Stimulated activated CD4-positive, alpha-beta T cell treated with anti-CD3 and anti-CD28 coated beads, Interleukin-1b, Interleukin-23, amount 100 ng/mL, for 1 hour (primary cell): ENCODE measurements at places on chromosomes 5 and 9.

DNA sequence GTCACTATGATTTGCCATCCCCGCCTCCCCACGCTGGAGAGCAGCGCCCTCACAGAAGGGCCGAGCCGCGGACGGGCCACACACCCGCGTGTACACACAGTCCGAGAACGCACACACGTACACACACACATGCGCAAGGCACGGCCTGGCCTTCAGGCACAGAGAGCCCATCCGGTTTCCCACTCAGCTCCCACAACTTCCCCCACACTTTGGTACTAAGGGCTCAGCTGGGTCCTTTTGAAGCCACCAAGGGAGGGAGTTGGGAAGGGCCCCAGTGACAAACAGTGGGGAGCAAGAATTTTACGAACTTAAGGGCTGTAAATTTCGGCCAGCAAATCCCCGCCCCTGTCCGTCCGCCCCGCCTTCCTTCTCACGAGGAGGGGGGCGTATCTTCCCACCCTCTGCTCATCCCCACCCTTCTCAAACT, 133.3 kb upstream of the HAND1 start:
- DNase-seq, result no peak

GRCh38 chr5:143521846-143522400, 118.4 kb upstream of the NR3C1 start:
- DNase-seq, result no peak

GRCh38 chr5:171288066-171288465, 21.0 kb upstream of the TLX3 start:
- DNase-seq, result no peak

GRCh38 chr5:52597625-52598024, 190.1 kb upstream of the ITGA1 start:
- no peak for DNase-seq

DNA sequence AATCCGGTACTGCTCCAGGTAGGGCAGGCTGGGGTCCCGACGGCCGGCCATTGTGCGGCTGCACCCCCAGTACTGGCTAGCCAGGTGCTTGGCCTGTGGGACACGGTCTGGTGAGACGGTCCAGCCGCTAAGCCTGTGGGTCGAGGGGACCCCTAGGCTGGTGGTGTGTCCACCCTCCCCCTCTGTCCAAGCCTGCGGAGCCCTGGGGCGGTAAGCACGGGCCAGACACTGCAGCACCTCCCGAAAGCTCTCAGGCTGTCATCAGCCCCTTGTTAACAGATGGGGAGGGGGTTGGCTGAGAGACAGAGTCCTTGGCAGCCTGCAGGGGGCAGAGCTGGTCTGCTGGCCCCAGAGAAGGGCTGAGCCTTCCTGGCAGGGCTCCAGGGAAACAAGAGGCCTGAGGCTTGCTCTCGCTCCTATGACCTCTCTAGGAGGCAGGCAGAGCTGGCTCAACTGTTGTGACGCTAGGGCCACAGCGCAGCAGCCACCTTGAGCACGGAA, 11.8 kb upstream of the MRNIP start:
- no peak for DNase-seq

DNA sequence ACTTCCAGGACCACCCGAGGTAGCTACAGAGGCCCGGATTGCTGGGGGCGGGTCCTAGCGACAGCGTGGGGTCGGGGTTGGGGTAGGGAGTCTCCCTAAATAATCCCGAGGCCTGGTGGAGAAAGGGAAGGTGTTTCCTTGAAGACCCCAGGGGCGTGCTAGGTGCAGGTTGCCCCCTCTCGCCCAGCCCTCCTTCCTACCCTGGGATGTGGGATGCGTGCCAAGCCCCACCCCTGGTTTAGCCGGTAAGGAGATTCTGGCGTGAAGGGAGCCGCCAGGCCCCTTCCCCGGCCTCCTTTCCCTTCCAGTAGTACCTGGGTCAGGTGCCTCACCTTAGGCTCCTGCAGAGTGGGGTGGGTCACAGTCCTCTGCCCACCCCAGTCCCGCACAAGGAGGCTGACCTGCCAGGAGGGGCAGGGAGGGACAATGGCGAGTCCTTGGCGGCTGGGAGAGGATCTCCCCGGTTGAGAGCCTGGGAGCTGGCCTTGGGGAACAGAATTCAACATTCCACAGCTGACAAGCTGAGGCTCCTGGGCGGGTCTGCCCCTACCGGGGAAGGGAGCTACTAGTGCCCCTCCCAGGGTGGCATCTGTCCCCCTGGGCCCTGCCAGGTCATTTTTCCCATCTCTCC, 674 bp downstream of the TSPAN17 start:
- no peak for DNase-seq

GRCh38 chr9:17018540-17019196, 116.2 kb upstream of the CNTLN start:
- DNase-seq, result no peak

GRCh38 chr9:5459289-5459829, 9.0 kb downstream of the CD274 start:
- DNase-seq, result no peak

- no peak for DNase-seq
Observed at GRCh38 chr5:78376315-78376714, 15.9 kb downstream of the SCAMP1 start.

- DNase-seq, result no peak
Observed at GRCh38 chr9:93536874-93537273, 39.5 kb upstream of the PHF2 start.

GRCh38 chr5:179906795-179907555, 722 bp downstream of the TBC1D9B start:
- no peak for DNase-seq

DNA sequence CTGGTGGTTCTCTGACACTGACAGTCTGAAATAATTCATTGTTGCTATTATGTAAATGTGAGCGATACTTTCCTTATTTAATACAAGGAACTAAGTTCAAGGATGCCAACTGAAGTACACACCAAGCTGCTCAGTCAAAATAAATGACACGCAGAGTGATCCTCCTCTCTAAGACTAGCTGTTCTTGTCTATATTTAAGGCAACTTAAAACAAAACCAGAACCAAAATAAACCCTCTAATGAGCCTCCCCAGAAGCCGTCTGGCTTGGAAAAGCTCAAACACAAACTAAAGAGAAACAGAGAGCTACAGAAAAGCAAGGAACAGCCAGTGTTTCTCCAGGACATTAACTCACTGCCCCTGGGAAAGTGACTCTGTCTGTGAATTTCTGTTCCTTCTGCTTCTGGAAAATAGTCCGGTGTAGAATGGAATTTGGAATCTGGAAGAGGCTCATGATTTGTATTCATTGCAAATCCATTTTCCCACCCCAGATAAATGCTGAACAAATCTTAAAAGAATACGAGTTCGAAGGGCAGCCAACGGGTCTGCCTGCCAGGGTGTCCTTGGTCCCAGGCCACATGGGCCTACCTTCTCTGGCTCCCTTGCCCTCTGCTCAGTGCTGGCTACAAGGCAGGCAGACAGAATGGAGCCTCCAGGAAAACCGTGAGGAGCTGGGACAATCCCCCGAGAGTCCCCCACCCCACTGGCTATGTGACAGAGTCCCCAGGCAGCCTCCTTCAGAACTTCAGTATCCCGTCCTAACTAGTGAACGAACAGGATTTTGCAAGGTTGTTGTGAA, 14.8 kb downstream of the GGTA1 start:
- no peak for DNase-seq

GRCh38 chr5:173719731-173720082, 103.3 kb upstream of the BOD1 start:
- DNase-seq, result no peak

DNA sequence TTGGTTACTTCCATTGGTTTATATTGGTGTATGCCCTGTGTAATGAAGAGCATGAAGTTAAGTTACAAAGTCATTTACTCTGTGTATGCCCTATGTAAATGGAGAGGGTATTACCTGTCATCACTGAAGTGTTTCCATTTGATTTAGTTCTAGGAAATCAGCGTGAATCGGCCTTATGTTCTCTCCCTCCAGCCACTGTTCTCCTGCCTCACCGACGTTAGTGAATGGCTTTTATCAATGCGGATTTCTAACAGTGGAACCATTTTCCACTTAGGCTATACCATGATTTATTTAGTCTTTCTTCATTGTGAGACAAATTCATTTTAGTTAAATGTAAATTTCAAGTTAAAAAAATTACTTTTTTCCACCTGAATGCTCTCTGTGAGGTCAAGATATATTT, 327.0 kb upstream of the ADCY2 start:
- DNase-seq, result no peak

GRCh38 chr5:64606926-64607325, 83.4 kb upstream of the SHISAL2B start:
- no peak for DNase-seq

DNA sequence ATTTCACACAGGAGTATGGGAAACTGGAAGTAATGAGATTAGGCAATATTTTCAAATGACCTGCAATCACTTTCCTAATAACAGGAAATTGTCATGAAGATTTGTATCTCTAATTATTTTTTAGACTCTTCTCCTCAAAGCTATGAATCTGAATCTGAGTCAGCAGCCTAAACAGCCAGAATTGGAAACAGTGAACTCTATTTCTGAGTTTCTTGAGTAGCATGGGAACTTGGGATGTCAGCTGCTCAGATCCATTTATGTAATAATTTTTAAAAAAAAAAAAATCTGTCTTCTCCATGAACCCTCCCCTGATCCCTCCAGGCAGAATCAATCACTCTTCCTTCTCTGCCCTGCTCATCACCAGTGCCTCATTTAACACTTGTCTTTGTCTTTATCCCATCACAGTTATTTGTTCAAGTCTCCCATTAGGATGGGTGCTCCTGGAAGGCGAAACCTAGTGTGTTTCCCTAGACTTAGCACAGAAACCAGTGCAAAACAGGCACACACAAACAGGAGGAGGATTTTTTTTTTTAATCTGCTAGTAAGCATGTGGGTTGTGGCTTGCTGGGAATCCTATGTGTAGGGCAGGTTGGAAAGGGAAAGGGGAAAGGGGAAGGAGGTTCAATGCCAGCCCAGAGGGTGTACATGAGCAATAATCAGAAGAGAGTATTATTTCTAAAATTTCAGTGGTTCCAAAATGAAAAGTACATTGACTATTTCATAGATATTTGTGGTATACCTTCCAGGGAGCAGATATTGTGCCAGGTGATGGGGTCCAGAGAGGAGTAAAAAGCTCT, 186.8 kb downstream of the TTLL11 start:
- no peak for DNase-seq

DNA sequence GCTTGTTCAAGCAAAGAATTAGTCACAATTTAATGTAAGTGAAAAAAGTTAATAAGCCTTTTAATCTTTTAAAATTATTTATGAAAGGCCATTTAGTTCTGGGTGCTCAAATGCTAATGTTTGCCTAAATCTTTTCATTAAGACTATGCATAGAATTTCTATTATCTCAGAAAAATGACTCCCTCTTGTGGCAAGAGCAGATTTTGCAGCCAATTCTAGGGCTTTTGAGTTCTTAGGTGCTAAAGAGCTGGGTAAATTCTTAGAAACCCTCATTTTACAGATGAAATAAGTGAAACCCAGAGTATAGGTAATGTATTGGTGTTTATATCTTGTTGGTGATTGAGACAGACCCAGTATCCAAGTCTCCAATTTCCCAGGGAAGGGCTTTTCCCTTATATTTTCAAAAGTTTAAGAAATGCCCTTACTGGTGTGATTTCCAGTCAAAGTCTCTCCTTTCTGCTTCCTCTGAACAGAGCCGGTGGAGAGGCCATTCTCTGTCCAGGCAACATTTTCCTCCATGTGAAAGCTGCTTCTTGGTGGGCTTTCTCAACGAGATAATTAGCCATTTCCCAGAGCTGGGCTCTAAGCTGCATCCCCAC, 24.1 kb upstream of the PCSK5 start:
- DNase-seq, result no peak

DNA sequence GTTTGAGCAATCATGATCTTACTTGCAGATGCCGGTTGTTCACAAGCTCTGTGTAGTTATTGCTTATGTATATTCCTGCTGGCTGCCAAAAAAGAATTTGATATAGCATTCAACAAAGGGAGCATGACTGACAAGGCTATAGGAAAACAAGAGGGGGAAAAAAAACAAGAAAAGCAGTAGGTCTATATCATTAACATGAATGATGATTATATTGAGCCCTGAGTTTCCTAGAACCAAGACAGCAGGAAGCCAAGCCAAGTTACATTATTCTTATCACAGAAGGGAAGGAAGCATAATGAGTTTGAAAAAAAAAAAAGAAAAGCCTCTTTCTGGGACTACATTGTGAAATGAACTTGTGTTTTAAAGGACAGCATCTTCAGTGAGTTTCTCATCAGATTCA, 41.0 kb downstream of the TSTD2 start:
- DNase-seq, result no peak

DNA sequence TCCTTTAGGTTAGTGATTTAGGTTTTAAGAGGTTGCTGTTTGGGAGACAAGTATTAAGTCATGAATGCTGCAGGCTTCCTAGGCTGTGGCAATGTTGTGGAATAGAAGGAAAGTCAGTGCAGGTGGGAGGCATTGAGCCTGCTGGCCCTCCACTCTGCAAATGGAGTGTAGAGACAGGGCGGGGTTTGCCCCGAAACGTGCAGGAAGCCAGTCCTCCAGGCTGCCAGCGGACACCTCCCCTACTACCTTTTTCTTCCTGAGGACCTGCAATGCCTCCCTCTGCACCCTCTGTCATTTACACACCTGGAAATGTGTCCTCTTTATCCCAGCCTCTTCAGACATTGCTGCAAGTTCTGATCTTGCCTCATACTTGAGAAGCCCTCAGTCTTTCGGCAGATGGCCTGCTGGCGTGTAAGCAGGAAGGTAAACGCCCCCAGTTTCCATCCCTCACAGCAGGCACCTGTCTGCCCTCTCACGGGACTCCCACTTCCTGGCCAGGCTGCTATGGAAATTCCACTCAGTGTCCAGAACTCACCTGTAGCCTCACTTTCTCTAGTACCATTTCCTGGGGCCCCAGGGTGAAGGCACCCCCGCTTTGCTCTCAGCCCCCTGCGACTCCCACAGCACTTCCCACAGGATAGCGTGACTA, 81.6 kb upstream of the BOD1 start:
- no peak for DNase-seq

- peak; percentile 49 for DNase-seq
Observed at GRCh38 chr5:134555890-134556311, 30.4 kb downstream of the JADE2 start.

- no peak for DNase-seq
Observed at GRCh38 chr5:142246258-142246657, 78.6 kb downstream of the SPRY4 start.

- DNase-seq, result no peak
Observed at GRCh38 chr9:122144836-122145591, 14.6 kb downstream of the NDUFA8 start.

DNA sequence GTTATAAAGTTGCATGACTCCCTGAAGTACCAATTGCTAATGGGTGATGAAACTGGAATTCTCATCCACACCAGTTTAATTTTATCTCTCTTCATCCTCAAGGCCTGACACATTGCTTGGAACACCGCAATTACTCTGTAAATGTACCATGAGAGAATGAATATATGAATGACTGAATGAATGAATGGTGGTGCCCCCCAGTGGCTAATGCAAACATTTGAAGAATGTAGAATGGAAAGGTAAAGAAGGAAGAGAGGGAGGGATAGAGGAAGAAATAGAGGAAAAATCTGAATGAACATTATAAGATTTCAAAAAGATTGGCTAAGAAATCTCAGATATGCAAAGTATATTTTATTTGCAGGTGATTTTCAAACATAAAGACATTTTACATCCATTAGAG, 13.1 kb downstream of the PAPPA start:
- no peak for DNase-seq

- no peak for DNase-seq
Observed at GRCh38 chr9:16062542-16063240, 509.8 kb downstream of the CCDC171 start.
